Stimulated activated CD8-positive, alpha-beta memory T cell treated with anti-CD3 and anti-CD28 coated beads, Interleukin-4, amount 100 ng/mL, for 1 hour (primary cell): ENCODE measurements at places on chromosomes 11 and 22.

GRCh38 chr22:50302564-50302963 is 4.9 kb downstream of the PLXNB2 start:
- DNase-seq: no peak

DNA sequence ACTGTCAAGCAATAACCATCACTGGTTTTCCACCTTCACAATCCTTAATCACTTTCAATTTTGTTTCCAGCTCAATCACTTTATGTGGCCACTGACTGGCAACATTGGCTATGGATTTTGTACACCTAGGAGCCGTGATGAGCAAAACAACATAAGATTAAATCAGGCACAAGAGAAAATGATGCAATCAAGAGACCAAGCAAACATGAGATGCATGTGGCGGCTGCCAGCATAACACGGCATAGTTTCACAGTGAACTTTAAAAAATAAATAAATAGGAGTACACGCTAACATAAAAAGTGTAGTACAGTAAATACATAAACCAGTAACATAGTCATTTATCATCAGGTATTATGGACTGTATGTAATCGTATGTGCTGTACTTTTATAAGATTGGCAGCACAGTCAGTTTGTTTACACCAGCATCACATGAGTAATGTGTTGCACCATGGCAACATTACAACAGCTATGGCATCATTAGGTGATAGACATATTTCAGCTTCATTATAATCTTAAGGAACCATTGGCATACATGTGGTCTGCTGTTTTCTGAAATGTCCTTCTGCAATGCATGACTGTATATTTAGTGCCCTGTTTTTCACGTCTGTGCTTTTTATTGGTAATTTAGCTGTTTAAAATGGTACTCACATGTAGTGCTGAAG is 83.3 kb upstream of the PRDM11 start:
- no peak for DNase-seq

- DNase-seq: no peak
Measured at GRCh38 chr11:128755564-128755963, 61.7 kb downstream of the FLI1 start.

DNA sequence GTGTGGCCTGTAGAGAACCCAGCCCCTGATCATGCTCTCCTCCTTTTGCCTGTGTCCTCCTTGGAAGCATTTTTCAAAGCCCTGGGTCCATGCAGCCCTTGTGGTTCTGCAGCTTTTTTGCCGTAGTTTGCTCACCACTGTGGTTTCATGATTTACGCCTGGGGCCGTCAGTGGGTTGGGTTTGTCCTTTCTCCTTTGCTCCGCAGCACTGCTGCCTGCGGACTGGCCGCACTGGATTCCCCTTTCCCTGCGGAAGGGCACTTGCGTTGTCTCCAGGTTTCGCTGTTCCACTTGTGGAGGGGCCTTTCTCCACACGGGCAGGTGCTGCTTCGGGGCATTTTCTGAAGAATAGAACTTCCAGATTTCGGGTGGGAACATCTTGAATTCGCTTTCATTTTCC is 1260.9 kb downstream of the BRD1 start:
- DNase-seq: no peak
